ENCODE measurements at places on chromosomes 4 and X. TPM values are rescaled to one million over a fixed set of nuclear protein-coding genes. Genes with fewer than 3 reads are reported as not detected.
A peak's percentile ranks its signal among the peaks of the same experiment; 100 is the strongest.

The FBXL5 gene
- 31.0 TPM for total RNA-seq

The SLC2A9 gene
- 1.2 TPM for total RNA-seq

The PRR32 gene
- total RNA-seq, result not detected

The GAGE12H gene
- total RNA-seq, result not detected

The MGAT4D gene
- not detected for total RNA-seq

The MAGEA2B gene
- not detected for total RNA-seq

The PDZD4 gene
- total RNA-seq, result 0.70 TPM

The TCEAL3 gene
- 8.5 TPM for total RNA-seq

The BLTP1 gene
- 12.2 TPM for total RNA-seq

The HSFX1 gene
- total RNA-seq, result 0.24 TPM

The BANK1 gene
- 1.6 TPM for total RNA-seq

GRCh38 chrX:154530286-154530685 is 14.3 kb upstream of the FAM3A start:
- no peak for DNase-seq
- H3K4me1 ChIP-seq, result peaks cover 15% of the 10 kb centered on the region
- no peak overlapping the region for H3K27ac ChIP-seq
- H3K36me3 ChIP-seq, result peaks cover 2% of the 10 kb centered on the region

DNA sequence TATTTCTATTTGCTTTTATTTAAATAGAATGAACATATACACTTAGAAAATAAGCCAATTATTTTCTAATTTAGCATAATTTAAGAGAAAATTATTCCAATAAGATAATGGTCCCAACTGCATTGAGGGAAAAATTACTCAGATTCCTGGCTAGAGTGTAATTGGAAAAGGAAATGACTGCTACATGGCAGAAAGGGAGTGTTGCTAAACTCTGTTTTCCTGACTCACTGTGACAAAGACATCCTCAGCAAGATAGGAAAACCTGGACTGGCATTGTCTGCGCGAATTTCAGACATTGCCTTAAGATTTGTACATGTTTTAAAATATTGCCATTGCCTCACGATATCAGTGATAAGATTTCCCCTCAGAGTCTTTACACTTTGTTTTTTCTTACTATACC is 8.2 kb downstream of the TNIP3 start:
- DNase-seq, result no peak
- H3K4me3 ChIP-seq, result peak overlapping the region; percentile 50
- H3K4me1 ChIP-seq, result peaks cover 60% of the 10 kb centered on the region
- peaks cover 5% of the 10 kb centered on the region for H3K36me3 ChIP-seq
- no peaks in the 10 kb centered on the region for H3K27me3 ChIP-seq

DNA sequence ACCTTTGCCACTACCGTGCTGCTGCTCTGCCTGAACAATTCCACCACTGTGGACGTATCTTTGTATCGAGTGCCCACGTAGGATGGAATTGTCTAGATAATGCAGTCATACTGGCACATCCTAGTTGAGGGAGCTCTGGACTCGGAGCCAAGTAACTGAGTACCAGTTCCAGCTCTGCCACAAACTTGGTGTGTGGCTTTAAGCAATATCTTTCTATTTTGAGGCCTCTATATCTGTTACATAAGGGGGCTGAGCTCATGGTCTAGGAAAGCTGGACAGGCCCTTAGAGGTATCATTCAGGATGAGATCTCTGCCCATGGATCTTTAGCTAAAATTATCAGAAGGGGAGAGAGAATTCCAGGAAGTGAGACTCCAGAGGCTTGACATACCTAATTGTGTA is 12.4 kb downstream of the GABRE start:
- DNase-seq, result no peak
- no peak overlapping the region for H3K4me3 ChIP-seq
- no peak overlapping the region for H3K27ac ChIP-seq
- no peaks in the 10 kb centered on the region for H3K36me3 ChIP-seq
- H3K27me3 ChIP-seq, result no peaks in the 10 kb centered on the region

DNA sequence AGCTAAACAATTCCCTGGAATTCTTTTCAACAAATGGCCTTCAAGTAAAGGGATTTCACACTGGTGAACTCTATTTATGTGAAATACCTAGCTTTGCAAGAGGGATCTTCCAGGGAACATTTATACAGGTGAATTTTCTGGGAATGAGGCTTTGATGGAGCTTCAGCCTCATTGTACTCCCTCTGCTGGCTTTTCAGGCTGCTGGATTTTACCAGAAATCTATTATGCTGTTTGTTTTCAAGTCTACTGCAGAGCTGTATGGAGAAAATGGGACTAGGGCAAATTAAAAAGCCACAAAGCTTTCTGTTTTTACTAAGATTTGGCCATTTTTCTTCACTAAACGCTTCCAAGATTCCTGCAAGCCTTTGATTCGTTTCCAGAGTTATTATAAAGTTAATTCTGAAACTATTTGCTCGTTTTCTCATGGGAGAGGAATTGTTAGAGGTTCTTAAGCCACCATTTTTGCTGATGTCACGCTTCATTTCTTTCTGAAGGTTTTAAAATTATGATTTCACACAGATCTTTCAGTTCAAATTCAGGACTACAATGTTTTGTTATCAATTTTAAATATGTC is 31.6 kb downstream of the KDM6A start:
- DNase-seq, result no peak
- H3K4me3 ChIP-seq, result no peak overlapping the region
- no peaks in the 10 kb centered on the region for H3K27me3 ChIP-seq
- peaks cover 37% of the 10 kb centered on the region for H3K4me1 ChIP-seq

- H3K27ac ChIP-seq, result no peak within 1 kb of the TSS
- DNase-seq, result no peak
- H3K36me3 ChIP-seq, result no peaks in the 10 kb centered on the region
- H3K4me1 ChIP-seq, result no peaks in the 10 kb centered on the region
Measured at GRCh38 chrX:106903291-106903824, at the start of gene RIPPLY1. TSS of gene RIPPLY1 (minus strand) at chrX:106903341. CDS start at chrX:106903287, 54 bp downstream.

DNA sequence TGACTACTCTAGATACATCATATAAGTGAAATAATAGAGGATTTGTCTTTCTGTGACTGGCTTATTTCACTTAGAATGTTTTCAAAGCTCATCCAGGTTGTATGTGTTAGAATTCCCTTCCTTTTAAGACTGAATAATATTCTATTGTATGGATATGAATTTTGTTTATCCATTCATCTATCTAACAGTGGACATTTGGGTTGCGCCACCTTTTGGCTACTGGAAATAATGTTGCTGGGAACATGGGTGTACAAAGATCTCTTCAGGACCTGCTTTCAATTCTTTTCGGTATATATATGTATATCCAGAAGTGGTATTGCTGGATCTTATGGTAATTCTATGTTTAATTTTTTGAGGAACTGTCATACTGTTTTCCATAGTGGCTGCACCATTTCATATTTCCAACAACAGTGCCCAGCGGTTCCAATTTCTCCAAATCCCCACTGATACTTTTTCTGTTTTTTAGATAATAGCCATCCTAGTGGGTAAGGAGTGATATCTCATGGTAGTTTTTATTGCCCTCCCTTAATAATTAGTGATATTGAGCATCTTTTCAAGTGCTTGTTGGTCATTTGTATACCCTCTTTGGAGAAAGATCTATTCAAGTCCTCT is 3.4 kb upstream of the SCD5 start:
- no peak overlapping the region for H3K4me3 ChIP-seq
- H3K27ac ChIP-seq, result no peak overlapping the region
- peaks cover 39% of the 10 kb centered on the region for H3K27me3 ChIP-seq
- no peaks in the 10 kb centered on the region for H3K36me3 ChIP-seq
- no peak for DNase-seq

DNA sequence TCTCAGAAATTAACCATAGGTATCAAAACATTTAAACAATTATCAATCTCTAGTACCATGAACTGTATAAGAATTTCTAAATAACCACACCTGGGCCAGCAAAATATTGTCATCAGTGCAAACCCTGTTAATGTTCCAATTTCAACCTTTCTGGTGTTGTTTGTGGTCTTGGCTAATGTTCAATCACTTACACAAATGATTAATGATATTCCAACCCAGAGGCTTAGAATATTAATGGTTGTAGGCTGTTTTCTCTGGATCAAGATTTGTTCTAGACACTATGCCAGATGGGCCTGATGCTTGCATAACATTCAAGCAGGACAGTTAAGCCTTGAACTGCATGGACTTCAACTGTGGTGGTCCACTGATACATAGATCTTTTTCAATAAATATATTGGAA is 69.1 kb downstream of the HS3ST1 start:
- H3K4me1 ChIP-seq, result peaks cover under 1% of the 10 kb centered on the region

- H3K4me3 ChIP-seq, result no peak overlapping the region
- H3K4me1 ChIP-seq, result peaks cover 31% of the 10 kb centered on the region
- no peak for DNase-seq
- no peaks in the 10 kb centered on the region for H3K27me3 ChIP-seq
- peaks cover 16% of the 10 kb centered on the region for H3K36me3 ChIP-seq
Measured at GRCh38 chr4:185242749-185243533, 33.5 kb downstream of the SNX25 start.

DNA sequence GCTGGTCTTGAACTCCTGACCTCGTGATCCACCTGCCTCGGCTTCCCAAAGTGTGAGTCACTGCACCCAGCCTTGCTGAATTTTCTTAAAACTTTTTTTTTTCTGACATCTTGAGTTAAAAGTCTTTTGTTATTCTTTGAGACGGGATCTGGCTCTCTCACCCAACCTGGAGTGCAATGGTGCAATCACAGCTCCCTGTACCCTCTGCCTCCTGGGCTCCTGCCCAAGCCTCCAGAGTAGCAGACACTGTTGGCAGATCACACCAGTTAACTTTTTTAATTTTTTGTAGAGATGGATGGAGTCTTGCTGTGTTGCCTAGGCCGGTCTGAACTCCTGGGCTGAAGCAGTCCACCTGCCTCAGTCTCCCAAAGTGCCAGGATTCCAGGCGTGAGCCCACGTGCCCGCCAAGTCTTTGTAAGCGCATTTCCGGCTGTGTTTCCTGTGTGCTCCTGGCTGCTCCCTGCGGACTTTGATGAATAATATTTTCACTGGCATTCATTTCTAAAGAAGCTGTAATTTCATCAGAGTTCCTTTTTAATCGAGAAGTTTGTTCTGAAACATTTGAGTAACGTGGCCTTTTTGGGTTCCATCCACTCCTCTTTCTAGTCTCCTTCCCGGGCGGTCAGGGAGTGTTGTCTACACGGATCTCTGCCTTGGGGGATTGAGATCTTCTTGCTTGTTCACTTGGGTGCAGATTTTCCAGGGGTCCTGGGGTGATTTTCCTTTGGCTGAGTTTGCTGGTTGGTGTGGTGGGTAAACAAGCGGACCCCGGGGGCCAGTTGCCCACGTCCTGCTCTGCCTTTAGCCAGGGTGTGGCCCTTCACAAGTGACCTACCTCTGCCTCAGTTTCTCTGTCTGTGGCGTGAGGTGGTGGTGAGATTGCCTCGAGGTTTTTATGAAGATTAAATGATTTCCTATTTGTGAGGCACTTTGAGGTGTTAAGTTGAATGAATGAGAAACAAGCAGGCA is 44.4 kb downstream of the PCGF3 start:
- no peak overlapping the region for H3K4me3 ChIP-seq
- peaks cover 2% of the 10 kb centered on the region for H3K4me1 ChIP-seq
- H3K27ac ChIP-seq, result no peak overlapping the region
- no peak for DNase-seq

- no peaks in the 10 kb centered on the region for H3K27me3 ChIP-seq
- H3K4me3 ChIP-seq, result peak overlapping the region; percentile 97
- no peak for DNase-seq
- no peaks in the 10 kb centered on the region for H3K36me3 ChIP-seq
- H3K4me1 ChIP-seq, result peaks cover 34% of the 10 kb centered on the region
Measured at GRCh38 chrX:71096760-71097032, 1.0 kb downstream of the FOXO4 start.

GRCh38 chr4:137063961-137064360 is 468.3 kb downstream of the PCDH18 start:
- no peak for DNase-seq
- H3K4me1 ChIP-seq, result no peaks in the 10 kb centered on the region
- H3K27me3 ChIP-seq, result no peaks in the 10 kb centered on the region
- no peak overlapping the region for H3K27ac ChIP-seq

DNA sequence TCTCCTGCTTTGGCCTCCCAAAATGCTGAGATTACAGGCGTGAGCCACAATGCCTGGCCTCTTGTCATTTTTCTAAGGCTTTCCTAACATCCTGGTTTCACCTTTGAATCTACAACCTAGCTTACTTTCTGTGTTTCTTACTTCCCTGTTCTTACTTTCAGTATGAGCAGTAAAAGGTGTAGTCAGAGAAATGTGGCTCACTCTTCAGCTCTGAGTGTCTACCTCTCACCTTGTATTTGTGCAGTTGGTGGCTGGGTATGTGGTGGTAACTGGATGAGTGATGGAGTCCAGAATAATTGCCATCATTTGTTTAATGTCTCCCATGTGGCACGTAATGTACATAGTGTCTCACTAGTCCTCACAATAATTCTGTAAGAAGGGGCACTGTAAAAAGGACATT is 19.1 kb upstream of the CXCL11 start:
- peak; percentile 17 for DNase-seq
- H3K27me3 ChIP-seq, result peaks cover 27% of the 10 kb centered on the region
- H3K27ac ChIP-seq, result no peak overlapping the region

GRCh38 chrX:7801711-7802110 is 41.3 kb upstream of the VCX start:
- H3K27me3 ChIP-seq, result peaks cover 3% of the 10 kb centered on the region
- no peak overlapping the region for H3K4me3 ChIP-seq
- no peak overlapping the region for H3K27ac ChIP-seq
- no peak for DNase-seq
- no peaks in the 10 kb centered on the region for H3K4me1 ChIP-seq

DNA sequence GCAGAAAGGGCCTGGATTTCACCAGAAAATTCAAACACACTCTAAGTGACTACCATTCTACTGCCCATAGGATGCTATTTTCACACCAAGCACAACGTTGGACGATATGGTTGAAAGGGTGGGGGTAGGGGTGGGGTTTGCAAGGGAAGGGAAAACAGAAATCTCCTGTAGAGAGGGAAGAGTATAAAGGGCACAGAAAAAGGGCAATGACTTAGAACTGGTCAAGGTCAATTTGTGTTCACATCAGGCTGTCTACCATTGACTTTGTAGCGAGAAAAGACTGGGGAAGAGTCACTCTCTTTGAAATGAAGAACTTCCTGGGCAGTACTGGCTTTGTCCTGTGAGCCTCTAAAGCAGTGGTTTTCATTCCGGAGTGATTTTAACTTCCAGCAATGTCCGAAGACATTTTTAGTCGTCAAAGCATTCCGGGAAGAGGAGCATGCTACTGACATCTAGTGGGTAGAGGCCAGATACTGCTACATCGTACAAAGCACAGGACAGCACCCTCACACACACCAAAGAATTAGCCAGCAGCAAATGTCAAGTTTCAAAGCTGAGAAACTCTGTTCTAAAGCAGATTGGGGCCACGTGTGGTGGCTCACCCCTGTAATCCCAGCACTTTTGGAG is 48.4 kb upstream of the SLC7A3 start:
- H3K36me3 ChIP-seq, result no peaks in the 10 kb centered on the region
